Stimulated activated CD8-positive, alpha-beta memory T cell treated with anti-CD3 and anti-CD28 coated beads, Interleukin-2, amount 100 ng/mL, for 1 hour (primary cell): ENCODE measurements at places on chromosomes 13 and 19.
A peak's percentile ranks its signal among the peaks of the same experiment; 100 is the strongest.

DNA sequence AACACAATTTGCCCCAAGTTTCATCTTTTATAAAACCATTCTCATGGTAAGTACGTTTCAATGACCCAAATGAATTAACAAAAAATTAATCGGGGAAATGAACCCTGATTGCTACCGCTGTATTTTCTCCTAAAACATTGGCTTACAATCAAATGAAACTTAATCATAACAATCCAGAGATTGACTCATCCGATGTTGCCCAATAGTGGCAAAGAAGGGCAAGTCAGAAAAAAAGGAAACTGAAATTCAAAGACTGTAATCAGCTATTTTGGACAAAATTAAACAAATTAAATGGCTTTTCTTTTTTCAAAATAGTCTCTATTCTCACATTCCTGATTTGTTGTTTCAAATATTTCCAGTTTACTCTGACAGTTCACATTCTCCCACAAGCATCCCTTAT, 3.9 kb upstream of the ACOD1 start:
- DNase-seq, result no peak

GRCh38 chr19:56403764-56404704, at the start of gene ZNF583:
Gene ZNF583, plus strand, starts transcription at chr19:56404332. Its CDS starts 2,783 bp downstream, at chr19:56407115.
- DNase-seq, result peak; percentile 81

GRCh38 chr19:31421082-31421481, 71.8 kb upstream of the TSHZ3 start:
- no peak for DNase-seq

DNA sequence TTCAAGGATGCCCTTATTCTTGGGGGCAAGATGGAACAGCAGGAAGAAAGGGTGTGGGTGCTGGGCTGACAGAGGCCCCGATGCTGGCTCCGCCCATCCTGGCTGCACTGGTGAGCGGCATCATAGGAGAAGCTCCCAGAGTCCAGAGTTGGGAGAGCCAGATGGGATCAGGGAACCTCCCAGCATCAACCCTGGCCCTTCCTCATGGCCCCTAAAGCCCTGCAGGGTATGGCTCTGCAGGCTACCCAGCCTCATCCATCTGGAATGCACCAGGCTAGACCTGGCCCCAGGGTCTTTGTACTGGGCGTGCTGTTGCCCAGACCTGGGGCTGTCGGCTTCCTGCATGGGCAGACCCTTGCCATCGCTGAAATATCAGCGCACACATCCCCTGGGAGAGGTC, 7.9 kb upstream of the ELL start:
- no peak for DNase-seq

DNA sequence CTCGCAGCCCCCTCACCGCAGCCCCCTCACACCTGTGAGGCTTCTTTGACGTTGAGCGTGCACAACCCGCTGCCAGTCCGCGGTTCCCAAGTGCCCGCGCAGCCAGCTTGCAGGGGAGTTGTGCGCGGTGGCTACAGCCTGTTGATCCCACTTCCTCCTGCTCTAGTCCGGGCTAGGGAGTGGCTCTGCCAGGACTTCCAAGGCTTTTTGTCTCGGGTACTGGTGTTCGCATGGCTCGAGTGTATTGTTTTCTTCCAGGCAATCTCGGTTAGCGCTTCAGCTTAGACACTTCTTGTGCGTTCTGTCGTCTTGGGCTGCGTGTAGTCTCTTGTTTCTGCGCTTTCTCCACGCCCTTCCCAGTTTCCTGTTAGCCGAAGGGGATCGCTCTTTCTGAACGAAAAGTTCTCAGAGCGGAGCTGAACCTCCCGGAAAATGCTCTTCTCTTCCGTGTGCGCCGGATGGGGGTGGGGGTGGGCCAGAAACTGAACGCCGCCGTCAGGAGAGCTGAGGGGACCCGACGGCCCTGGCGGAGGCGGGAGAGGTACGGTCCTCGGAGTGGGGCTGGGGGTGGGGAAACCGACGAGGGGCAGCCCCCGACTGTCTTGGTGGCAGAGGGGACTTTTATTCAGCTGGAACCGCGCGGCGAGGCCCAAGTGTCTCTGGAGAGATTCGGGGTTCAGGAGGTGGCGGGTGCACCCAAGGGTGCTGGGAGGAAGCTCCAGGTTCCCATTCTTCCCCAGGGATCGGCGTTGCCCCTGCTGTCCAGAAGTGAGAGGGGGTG, 697 bp upstream of the DGKH start:
- DNase-seq, result no peak

GRCh38 chr19:33631609-33631973, 9.8 kb downstream of the CHST8 start:
- no peak for DNase-seq

DNA sequence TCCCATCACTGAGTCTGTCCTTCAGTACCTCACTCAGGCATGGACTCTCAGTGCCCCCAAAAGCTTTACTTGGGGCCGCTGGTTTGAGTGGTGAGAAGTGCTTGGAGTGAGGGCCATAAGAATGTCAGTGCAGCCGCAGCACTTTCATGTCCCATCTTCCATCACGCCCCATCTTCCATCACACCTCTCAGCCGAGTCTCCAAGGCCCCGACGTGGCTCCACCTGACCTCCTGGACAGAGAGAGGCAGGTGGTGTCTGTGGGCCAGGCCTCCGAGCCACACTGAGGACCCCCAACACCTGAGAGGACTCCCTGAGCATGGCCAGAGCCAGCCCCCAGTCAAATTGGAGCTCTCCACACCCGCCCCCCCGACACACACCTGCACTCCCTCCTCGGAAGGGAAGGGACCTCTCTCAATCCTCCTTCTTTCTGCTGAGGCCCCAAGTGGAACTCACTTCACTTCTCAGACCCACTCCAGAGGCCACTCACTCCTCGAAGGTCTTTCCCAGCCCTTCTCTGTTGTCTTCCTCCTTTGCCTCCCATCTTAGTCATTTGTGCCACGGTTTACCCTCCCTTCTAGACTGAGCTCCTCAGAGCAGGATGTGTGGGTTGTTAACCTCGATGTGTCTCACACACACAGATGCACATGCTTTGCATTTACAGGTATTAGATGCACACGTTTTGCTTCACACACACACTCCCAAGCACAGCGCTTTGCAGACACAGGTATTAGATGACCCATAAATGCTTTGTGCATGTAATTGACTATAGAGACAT, 65.7 kb upstream of the ATP12A start:
- DNase-seq, result no peak

- DNase-seq, result no peak
These were observed 1430.1 kb upstream of the SPRY2 start for GRCh38 chr13:81770868-81771505.

DNA sequence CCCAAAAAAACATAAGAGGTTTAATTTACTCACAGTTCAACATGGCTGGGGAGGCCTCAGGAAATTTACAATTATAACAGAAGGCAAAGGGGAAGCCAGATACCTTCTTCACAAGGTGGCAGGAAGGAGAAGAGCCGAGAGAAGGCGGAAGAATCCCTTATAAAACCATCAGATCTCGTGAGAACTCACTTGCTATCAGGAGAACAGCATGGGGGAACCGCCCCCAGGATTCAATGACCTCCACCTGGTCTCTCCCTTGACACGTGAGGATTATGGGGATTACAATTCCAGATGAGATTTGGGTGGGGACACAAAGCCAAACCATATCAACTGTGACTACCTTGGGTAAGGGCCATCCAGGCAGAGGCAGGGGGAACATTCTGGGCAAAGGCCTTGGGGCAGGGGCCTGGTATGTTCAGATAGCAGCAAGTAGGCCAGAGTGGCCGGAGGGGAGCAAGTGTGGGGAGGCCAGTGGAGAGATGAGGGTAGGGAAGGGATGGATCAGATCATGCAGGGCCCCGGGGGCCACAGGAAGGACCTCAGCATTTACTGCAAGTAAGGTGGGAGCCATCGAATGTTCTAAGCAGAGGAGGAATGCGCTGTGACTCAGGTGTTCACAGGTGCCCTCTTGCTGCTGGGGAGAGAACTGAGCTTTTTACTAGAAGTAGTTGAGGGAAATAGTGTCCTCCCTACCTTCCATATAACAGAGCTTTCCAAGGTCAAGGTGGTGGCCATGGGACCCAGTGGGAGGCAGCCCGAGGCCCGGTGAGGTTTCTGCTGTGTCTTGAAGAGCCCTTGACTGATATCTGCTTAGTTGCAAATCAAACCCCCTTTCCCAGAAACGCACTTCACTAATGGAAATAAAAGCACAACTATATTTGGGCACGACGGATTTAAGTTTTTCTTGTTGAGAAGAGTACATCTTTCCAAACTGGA, 18.0 kb downstream of the RAB3D start:
- no peak for DNase-seq

GRCh38 chr13:39571502-39572092, 31.4 kb downstream of the LHFPL6 start:
- DNase-seq, result no peak

DNA sequence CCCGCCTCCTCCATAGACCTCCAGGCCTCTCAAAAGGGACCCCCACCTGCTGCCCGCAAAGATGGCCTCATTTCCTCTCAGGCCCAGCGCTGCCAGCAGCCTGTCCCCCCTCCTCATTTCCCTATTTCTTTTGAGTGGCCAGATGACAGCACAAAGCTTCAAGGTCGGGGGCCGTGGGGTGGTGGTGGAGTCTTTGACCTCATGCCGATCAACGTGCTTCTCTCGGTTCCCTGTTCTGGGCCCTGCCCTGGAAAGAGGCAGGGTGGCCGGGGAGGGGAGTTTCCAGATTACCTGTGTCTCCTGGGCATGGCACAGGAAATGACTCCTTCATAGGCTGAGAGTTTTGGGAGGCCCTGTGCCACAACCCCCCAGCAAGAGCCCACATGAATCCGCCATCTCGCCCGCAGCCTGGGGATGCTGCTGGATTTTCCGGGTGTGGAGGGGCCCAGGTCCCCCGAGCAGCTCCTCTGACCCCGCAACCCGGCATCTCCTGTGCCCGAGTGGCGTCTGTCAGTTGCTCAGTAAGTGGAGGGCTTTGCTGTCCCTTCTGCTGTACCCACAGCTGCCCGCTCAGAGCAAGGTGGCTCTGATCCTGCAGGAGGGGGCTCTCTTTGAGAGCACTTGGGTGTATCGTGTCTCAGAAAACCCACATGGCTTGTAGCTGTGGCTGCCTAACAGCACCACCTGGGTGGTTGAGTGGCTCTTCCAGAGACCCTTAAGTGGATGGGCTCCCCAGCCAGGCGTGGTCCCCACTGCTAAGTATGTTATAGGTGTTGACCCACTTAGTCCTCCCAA, 139.4 kb downstream of the SIPA1L3 start:
- DNase-seq, result no peak

GRCh38 chr19:55256562-55257460, 2.0 kb downstream of the PPP6R1 start:
- no peak for DNase-seq

DNA sequence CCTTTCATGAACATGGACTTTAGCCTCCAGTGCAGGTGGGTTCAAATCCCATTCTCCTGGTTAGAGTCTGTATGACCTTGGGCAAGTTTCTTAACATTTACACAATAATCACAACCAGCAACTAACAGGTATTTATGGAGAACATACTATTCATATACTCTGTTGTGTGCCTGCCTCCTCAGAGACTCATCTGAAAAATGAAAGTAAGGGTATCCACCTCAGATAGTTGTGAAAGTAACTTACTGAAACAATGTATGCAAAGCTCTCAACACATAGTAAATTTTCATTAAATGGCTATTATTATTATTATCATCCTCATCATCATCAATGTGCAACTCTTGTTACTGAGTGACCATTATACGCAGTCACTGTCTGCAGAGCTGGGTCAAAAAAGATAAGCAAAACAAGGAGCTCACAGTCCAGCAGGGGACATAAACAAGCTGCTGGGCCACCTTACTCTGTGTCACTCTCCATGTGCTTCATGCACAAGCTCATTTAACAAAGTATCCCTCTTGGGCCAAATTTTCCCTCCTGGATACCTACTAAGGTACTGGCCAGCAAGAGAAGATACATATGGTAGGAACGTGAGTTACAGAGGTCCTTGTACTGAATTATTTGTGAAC, 70.9 kb upstream of the FNDC3A start:
- DNase-seq, result no peak

GRCh38 chr19:1104311-1105007, 665 bp downstream of the GPX4 start:
- peak; percentile 45 for DNase-seq

- DNase-seq, result no peak
These were observed 227.0 kb upstream of the RXFP2 start for GRCh38 chr13:31512331-31512730.

- DNase-seq, result no peak
These were observed 11.8 kb upstream of the SELENOW start for GRCh38 chr19:47766670-47767069.

GRCh38 chr19:41883463-41883820, 458 bp downstream of the ARHGEF1 start:
- no peak for DNase-seq

- DNase-seq, result no peak
These were observed 38.6 kb downstream of the WDR87 start for GRCh38 chr19:37867831-37868230.

GRCh38 chr19:17965370-17966128, 1.4 kb upstream of the KCNN1 start:
- no peak for DNase-seq

GRCh38 chr19:50669302-50670101, 20.3 kb downstream of the C19orf81 start:
- peak; percentile 18 for DNase-seq

DNA sequence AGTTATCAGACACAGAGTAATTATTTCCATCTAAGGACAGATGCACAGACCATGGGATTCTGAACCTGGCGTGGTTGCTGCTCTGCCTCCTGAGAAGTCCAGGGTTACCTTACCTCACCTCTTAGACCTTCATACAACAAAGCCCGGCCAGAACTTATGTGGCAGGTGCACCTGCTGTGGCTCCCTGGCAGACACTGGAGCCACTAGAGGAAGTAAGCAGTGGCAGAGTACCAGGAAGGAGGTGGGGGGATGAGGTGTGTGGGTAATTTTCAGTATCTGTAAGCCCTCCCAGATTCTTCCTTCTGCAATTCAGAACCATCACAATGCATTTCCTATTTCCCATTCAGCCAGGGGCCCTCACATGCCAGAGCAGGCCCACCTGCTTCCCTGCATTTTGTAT, 106.1 kb upstream of the DOCK9 start:
- DNase-seq, result no peak

DNA sequence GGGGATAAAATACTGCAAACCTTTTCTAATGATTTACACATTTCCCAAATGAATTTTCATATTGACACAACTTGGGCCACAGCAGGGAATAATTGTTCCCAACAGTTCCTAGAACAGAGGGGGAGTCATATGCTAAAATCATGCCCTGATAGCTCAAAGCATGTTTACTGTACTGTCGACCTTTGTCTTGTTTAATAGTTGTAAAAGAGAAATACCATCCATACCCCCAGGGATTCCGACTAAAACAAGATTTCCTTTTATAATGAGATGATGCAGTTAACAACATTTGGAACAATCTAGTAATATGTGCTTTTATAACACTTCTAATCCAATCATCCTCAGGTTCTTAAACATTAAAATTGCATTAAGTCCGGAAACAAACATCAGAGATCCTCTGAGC, 759.7 kb downstream of the OLFM4 start:
- no peak for DNase-seq

- no peak for DNase-seq
These were observed 1.2 kb downstream of the SEMA6B start for GRCh38 chr19:4557971-4558941.

DNA sequence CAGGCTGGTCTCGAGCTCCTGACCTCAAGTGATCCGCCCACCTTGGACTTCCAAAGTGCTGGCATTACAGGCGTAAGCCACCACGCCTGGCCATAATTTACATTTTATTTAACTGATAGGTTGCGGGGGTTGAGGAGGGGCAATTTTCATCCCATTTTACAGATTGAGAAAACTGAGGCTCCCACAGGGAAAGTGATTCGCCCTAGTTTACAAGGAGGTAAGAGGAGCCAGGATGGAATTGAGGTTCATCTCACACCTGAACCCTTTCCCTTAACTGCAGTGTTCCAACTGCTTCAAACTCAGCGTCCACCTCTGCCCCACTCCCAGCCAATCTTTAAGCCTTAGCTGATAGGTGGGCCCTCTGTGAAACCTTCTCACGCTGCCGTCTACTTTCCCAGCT, 4.0 kb upstream of the NAPA start:
- no peak for DNase-seq

- no peak for DNase-seq
These were observed 62.2 kb upstream of the NBEA start for GRCh38 chr13:34879851-34880250.
